ENCODE measurements at places on chromosomes 2 and 18.
A peak's percentile ranks its signal among the peaks of the same experiment; 100 is the strongest.

- no peak for DNase-seq
These were observed 6.8 kb upstream of the ZC3H6 start for GRCh38 chr2:112268547-112268946.

DNA sequence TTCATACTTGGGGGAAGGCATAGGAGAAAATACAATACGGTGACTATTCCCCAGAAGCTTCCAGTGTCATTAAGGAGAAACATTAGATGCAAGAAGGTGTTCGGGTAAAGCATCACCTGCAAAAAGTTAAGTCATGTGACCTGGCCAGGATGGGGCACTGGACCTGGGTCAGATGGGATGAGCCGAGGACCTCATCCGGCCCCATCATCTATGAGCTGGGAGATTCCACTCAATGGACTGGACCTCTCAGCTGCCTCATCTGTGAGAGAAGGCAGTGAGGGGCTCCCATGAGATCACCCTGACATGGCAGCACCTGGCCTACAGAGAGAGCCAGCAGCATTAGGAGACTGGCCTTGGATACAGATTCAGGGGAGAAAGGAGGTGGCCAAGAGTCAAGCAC is 111.4 kb upstream of the TEX51 start:
- DNase-seq, result no peak

DNA sequence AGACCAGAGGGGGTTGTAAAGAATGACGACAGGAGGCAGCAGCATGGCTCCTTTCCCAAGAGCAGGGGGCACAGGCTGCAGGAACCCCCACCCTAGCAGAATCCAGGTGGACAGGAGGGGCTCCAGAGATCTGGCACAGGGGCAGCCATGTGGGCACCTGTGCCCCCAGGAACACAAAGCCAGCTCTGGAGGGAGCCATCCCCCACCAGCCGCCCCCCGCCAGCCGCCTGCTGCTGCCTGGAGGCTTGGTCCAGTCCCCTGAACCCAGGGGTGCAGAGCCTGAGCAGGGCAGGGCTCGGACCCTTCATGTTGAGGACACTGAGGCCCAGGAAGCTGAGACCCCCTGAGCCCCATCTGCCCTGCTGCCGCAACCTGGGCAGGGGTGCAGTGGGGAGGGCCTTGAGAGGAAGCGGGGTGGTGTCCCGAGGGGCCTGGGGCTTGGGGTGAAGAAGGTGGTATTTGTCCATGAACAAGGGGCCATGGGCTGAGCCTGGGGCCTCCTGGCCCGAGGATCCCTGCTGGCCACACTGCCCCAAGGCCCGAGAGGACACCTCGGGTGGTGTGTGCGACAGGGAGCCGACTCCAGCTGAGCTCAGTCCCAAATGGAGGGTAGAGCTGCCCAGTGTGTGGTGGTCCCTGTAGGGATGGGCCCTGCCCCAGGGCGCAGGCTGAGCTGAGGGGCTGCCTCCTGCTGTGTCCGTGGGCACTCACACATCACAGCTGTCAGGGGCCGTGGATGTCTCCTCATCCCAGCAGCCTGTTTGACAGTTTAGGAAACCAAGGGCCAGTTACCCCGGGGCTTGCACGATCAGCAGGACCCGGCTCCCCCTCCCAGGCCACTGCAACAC is 39.8 kb upstream of the SNED1 start:
- DNase-seq, result no peak

- DNase-seq, result no peak
These were observed 38.3 kb upstream of the IL1R1 start for GRCh38 chr2:102103992-102104871.

DNA sequence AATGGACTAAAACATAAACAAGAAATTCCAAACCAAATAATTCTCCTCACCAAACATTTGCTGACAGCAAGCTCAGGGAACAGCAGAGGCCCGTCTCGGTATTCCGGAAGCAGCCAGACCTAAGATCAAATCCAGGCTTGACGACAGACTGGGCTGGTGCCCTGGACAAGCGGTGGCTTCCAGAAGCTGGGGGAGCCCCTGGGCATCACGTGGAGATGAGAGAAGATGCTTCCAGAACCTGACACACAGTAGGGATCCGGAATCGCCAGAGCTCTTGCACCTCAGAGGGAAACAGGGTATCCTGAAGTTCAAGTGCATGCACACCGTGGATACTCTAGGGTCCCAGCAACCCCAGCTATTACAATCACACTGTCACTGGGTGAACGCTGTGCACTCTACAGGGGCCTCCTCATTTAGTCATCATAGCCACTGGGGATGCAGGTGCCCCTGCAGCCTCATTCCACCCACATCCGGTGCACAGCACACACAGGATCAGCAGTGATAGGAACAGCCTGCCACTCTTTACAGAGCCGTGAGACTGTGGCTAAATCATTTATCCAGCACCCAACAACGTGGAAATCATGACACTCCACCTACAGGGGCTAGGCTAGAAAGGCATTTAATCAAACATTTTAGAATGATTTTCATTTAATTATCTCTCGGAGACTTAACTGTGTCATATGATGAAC is 102.6 kb downstream of the HDAC4 start:
- DNase-seq, result peak; percentile 32

GRCh38 chr2:196046123-196046917 is 22.3 kb downstream of the DNAH7 start:
- DNase-seq, result no peak

GRCh38 chr18:49999128-49999527 is 185.8 kb upstream of the ACAA2 start:
- no peak for DNase-seq

GRCh38 chr18:22108674-22109073 is 60.7 kb upstream of the GATA6 start:
- DNase-seq, result no peak

DNA sequence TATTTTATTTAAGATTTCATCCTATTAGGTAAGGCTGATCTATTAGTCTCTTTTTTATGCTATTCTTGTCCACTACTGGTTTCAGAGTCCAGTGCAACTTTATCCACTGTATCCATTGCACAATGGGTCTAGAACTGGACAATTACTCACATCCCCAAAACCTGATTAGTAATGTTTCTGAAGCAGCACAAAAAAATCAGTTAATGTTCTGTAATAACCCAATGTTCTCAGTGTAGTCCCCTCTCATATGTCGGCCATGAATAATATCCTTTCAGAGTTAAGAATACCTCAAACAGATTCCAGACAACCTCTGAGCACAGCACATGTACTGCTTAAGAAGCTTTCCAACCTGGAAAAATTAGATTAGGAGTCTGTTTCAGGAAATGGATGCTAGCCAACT is 29.7 kb downstream of the MGAT4A start:
- no peak for DNase-seq

- no peak for DNase-seq
These were observed 21.5 kb upstream of the PKDCC start for GRCh38 chr2:42026272-42026671.

DNA sequence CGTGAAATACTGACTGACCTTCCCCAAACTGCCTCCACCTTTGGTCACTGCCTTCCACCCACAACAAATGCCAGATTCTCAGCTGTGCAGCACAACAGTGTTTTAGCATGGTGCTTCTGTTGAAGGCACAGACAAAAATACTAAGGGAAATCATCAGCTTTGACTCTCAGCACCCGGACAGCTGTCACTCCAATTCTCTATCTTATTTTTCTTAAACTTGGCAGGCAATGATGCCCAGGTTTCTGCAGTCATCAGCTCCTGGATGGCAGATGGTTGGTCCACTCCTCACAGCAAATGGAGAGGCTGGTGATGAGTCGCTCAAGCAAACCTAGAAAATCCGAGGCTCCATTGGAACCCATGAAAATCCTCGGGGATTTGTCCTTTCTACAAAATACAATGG is 2.9 kb upstream of the FAM124B start:
- no peak for DNase-seq

DNA sequence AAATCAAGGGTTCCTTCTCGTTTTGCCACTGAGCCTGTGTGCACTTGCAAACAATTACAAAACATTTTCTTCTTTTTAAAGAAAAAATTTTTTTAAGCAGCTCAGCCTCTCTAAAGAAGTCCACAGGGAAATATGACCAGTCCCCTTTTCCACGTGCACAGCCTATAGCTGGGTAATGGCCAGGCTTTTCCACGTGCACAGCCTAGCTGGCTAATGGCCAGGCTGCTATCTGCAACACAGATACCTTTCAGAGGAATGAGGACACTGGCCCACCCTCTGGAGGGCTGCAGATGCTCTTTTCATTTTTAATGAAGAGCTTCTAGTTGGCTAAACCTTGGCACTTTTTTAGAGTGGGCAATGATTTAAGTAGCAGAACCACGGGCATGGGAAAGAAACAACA is 46.3 kb downstream of the ASB18 start:
- no peak for DNase-seq

DNA sequence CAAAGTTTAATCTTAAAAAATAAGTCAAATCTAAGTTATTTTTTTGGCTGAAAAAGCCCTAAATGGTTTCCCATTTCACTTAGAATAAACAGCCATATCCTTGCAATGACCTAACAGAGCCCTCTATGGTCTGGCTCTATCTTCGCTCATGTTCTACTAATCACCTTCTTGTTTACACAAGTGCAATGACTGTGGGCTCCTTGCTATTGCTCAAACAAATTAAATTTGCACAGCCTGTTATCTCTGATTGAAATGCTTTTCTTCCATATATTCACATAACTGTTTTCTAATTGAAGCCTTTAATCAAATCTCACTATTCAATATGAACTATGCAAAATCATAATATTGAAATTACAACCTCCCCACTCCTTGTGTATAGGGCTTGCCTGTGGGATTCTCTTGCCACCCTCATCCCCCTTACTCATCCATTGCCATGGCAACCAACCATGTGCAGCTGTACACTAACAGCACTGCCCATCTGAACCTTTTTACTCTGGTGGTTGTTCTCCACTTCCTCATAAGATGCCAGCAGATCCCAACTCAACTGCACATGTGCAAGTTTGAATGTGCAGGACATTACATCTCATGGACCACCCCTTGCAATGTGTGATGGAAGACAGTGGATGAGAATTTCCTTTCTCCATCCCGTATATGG is 1083.2 kb downstream of the SOCS6 start:
- no peak for DNase-seq

DNA sequence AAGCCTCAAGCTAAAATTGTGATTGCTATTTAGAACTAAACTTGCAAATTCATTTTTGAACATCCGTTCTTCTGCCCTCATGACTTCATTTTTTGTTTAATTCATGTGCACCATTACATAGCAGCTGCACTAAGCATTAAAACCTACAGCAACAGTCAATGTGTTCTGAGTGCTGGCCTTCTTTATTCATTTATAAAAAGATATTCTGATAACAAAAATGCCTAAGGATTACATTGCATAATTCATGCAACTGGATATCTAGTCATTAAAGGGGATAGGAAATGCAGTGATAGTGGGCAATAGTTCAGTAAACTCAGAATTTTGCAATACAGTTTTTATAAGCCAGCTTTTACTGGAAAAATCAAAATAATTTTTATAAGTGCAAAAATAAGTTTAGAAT is 294.4 kb upstream of the EPC2 start:
- DNase-seq, result no peak

GRCh38 chr2:172000696-172001361 is 1.1 kb downstream of the METAP1D start:
- no peak for DNase-seq

- no peak for DNase-seq
These were observed 28.4 kb downstream of the NAB1 start for GRCh38 chr2:190677255-190677654.

DNA sequence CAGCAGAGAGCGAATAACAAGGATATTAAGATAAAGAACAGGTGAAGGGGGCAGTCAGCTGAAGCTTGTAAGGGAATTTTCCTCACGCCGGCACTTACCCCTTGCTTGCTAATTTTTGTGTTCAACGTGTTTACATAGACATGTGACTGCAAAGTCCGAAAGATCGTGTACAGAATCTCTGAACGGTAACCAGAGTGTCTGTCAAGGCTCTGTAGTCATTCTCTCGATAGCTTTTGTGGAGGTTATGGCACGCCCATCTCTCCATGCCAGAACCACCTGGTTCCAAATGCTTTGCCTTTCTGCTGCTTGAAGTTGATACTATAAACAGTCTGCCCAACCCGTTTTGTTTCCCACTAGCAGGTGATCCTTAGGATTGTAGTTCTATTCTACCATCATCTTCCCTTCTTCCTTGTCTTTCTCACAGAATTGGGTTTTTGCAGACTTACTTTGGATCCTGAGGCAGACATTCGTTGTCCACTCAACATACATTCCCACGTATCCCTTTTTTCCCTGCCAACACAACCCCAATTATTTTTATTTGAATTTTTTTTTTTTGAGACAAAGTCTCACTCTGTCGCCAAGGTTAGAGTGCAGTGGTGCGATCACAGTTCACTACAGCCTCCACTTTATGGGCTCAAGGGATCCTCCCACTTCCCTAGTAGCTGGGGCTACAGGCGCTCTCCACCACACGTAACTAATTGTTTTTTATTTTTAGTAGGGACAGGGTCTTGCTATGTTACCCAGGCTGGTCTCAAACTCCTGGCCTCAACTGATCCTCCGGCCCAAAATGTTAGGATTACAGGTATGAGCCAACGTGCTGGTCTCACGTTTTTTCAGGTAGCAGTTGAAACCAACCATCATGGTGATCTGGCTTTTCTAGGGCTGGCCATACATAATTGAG is 1.3 kb upstream of the USP34 start:
- no peak for DNase-seq

DNA sequence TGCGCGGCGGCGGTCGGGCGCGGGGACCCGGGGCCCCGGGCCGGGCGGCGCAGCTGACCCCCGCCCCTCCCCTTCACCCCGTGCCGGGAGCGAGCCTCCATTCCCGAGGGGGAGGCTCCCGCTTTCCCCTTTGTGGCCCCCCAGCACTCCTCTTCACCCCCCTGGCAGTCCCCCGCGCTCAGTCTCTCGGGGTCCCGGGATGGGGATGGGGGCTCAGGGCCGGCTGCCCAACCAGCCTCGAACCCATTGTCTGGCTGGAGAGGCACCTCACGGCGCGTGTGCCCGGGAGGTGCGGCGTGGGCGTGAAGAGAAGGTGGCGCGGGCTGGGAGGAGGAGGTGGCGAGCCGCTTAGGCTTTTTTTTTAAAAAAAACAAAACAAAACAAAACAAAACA is 748 bp downstream of the FMNL2 start:
- DNase-seq, result no peak

DNA sequence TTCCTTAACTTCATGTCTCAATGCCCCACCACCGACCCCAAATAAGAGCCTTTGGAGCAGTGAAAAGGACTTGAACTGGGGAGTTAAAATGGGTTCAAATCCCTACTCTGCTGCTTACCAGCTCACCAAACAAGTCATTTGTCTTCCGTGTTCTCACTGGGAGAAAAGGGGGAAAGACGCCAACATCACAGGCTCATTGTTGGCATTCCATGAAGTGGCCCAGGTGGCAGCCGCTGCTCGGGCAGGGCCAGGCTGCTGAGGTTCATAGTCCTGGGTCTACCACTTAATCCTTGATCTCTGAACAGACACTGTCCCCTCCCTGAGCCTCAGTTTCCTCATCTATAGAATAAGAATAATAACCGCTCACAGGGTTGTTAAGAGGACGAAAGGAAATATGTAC is 103.0 kb downstream of the APOB start:
- DNase-seq, result no peak

DNA sequence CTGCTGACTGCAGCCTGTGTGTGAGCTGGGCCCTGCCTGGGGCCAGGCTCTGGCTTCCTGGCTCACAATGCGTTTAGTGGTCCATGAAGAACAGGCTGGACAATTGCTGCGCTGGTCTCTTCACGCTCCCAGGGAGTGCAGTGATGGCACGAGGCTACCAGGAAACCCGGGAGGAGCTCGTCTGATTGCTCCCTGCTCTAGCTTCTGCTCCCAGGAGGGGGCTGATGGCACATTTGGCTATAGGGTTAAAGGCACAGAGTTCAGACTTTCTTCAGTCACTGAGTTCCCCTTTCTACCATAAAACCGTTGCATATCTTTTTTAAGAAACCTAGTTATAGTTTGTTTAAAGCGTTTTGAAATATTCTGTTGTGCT is 60.1 kb downstream of the KCNF1 start:
- no peak for DNase-seq
